ENCODE measurements at places on chromosomes 12 and 14.

DNA sequence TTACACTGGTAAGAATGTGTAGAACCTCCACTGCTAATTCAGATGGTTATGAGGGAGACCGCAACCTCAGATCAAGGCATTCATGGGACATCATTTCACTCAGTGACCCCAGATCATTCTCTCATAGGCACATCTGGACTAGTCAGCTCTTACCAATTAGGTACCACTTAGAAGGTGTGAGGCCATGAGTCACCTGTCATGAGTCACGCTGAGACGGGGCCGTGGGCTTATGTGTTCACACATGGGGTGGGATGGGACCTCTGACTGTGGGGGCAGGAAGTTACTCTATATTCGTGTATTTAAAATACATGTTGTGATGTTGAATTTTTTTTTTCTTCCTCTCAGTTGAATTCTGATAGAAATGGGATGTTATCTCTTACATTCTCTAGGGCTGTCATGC is 55.9 kb downstream of the CCDC92 start:
- no peak for DNase-seq

DNA sequence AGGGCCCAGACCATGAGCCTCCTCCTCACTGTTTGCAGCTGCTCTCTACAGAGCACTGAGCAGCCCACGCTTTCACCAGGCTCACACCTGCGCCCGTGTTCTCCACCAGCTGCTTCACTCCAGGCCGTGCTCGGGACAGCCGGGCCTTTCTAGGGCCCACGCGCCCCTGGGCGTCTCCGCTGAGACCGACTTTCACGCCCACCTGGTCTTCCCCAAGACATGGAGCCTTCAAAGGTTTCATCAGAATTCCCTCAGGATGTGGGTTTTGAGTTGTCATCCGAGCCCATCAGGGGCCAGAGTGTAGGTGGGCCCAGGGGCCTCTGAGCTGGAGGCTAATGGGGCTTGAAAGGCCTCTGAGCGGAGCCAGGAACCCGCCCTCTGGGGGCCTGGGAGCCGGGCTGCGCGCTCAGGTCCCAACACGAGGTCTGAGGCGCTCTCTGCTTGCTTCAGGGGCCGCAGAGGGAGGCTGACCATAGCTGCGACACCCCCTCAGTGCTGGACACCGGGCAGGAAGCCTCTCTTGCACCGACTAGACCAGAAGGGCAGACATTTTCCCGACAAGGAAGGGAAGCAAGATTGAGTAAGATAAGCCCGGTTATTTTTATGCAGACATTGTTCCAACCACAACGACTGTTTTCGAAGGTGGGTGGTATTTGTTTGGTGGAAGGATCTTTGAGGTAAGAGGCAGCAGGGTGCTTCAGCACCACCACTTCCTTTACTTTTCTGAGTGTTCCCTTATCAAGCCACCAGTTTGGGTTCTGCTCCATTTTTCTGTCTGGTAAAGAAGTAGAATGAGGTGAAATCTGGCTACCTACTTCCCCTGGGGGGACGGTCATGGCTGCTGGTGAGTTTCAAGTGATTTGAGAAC is 125.0 kb upstream of the FUT8 start:
- DNase-seq = peak; percentile 14

GRCh38 chr12:12553208-12553785 is 9.4 kb downstream of the DUSP16 start:
- no peak for DNase-seq

DNA sequence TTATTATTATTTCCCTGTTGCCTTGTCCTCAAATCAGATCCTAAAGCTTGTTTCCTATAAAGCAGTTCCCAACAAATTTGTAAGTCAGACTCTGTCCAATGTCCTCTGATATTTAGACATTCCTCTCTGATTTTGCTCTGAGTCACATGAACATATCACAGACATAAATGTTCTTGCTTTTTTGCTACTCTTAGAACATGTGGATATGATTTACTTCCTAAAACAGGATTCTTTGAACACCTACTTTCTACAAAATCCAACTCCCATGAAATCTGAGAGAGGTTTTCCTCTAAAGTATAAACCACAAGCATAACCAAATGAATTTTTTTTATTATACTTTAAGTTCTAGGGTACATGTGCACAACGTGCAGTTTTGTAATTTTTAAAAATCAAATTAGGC is 181.3 kb upstream of the SLC38A2 start:
- DNase-seq = no peak

GRCh38 chr12:54358191-54358944 is 5.9 kb downstream of the GPR84 start:
- DNase-seq = peak; percentile 60
